Femur (tissue), 1 donor: ENCODE measurements at places on chromosomes 12 and 14.

DNA sequence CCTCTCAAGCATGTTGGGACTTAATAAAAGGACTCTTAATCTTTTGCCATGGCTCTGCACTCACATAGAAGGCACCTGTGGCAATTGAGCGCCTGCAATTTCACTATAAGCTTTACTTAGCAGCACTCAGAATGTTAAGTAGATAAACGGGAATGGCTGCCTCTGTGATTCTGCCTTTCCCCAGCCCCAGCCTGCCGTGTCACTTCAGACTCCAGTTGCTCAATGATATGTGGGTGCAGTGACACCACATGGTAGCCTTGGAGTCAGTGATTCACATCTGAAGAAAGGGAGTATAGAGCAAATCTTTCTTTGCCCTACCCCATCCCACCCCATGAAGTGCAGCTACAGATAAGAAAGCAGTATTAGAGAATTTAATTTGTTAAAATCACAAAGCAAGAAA lies 96.1 kb downstream of the ZFC3H1 start:
- DNase-seq, result no peak

DNA sequence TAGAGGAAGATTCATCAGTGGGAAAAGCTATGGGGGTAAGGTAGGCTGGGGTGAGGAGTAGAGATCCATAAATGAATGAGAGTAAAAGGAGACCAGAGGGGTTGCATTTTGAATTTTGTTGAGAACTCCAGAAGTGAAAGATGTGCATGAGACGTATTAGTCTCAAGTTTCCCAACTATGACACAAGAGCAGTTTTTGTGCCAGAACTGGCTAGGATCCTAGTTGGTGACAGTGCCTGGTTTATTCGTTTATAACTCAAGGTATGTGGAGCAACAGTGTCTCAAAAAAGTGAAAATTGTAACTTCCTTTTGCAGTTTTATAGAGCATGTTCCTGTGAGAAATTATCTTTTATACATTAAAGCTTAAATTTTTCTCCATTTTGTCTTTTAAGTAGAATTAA lies 377.0 kb downstream of the NPAS3 start:
- DNase-seq, result peak; percentile 44

GRCh38 chr14:25069879-25070278 lies 19.9 kb upstream of the STXBP6 start:
- no peak for DNase-seq

- DNase-seq, result no peak
Measured at GRCh38 chr14:64680013-64680713, 24.1 kb upstream of the PLEKHG3 start.

GRCh38 chr14:102026934-102027333 lies 59.9 kb downstream of the HSP90AA1 start:
- no peak for DNase-seq

DNA sequence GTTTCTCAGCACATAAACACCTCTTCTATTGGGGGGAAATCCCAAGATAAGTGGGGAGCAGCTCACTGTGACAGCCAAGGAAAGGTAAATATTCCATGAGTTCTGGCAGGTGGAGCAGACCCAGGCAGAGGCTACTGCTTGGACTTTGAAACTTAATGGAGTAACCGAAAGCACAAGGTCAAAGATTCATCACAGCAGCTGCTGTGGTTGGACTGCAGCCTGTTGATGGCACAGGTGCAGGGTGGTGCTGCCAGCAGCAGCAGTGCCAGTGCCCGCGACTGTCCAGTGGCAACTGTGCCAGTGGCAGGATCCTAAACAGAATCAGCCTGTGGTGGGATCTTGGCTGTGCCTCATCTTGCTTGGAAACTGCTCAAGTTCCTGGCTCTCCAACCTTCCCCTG lies 81.4 kb upstream of the ARID2 start:
- DNase-seq, result peak; percentile 73

GRCh38 chr12:102483466-102483865 lies 3.1 kb upstream of the IGF1 start:
- DNase-seq, result no peak
